Stimulated activated CD4-positive, alpha-beta T cell treated with anti-CD3 and anti-CD28 coated beads, TNF-alpha, amount 100 ng/mL, for 24 hours (primary cell): ENCODE measurements at places on chromosomes 3 and 15.

DNA sequence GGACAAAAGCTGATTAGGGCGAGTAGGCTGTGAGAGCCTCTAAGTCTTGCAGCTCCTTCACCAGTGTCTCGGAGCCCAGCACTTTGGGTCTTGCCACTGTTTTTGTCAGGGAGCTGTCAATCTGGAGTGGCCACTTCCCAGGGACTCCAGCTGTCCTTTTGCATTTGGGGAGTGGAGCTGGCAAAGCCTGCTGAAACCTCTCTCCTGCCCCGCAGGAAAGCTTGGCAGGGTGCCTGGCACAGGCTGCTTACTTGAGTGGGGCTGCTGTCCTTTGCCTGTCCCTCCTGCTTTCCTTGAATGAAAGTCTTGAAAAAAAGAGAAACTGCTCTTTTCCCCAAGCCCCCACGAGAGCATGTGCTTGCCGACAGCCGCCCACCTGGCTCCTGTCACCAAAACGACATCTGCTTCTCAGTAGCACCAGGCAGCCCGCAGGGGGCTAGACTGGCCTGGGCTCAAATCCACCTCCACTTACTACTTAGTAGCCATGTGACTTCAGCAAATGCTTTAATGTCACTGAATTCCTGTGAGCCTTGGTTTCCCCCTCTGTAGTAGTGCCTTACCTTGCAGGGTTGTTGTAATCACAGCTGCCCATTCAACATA, 13.7 kb downstream of the USP13 start:
- DNase-seq: no peak

DNA sequence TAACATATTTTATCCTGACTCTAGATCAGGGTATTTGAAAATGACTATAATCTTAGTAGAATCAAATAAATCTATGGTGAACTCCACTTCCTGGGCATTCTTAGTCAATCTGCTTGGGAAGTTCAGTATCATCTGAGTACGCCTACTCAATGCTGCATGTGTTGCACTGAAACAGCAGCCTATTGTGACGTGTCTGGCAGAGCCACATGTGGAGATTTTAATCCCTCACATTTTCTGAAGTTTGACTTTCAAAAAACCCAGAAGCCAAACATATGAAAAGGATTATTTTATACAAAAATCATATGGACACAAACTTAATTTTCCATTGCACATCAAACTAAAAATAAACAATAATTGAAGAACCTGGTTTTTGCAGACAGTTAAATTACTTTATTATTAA, 798.3 kb downstream of the ROBO1 start:
- no peak for DNase-seq

DNA sequence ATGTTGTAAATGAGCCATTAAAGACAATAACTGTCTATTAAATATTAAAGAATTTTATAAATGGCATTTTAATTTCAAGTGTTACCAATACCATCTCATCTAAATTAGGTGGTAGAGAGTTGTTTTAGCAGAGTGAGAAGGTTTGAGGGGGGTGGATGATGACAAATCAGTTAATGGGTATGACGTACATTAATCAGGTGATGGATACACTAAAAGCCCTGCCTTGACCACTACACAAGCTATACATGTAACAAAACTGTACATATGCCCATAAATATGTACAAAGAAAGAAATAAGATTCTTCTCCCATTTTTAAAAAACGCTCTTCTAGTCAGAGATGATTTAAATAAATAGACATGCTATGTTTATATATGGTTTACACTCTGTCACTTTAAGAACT, 40.0 kb downstream of the TAFA4 start:
- DNase-seq: no peak

DNA sequence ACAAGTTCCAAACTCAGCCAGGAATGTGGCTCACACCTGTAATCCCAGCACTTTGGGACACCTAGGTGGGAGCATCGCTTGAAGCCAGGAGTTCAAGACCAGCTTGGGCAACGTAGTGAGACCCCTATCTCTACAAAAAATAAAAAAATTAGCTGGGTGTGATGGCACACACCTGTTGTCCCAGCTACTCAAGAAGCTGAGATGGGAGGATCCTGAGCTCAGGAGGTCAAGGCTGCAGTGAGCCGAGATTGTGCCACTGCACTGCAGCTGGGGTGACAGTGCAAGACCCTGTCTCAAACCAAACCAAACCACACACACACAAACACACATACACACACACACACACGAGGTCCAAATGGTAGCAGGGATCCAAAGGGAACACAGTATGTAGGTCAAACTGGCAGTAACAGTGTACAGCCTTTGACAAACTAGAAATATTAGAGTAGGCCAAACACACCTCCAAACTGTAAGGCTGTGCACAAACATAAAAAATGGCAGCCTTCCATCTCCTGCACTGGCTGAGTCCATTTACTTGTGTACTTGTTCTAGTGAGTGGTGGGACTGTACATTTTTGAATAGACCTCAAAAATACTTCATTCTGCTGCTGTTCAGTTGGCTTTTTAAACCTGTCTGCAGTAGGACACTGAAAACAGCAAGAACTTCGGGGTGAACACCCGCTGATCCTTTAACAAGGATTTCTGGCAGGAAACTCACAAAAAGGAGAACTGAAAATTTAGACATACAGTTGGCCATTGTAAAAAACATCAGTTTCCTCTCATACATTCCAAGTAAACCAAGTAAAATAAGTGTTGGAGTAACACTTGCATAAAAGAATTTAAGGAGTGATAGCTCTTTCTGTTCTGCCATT, 33.6 kb downstream of the INTS14 start:
- no peak for DNase-seq

GRCh38 chr3:156631323-156631722, 43.1 kb upstream of the TIPARP start:
- DNase-seq: no peak

GRCh38 chr3:75012791-75013331, 398.4 kb upstream of the CNTN3 start:
- DNase-seq: no peak

GRCh38 chr3:101849714-101850245, 466 bp downstream of the NFKBIZ start:
- peak; percentile 49 for DNase-seq

DNA sequence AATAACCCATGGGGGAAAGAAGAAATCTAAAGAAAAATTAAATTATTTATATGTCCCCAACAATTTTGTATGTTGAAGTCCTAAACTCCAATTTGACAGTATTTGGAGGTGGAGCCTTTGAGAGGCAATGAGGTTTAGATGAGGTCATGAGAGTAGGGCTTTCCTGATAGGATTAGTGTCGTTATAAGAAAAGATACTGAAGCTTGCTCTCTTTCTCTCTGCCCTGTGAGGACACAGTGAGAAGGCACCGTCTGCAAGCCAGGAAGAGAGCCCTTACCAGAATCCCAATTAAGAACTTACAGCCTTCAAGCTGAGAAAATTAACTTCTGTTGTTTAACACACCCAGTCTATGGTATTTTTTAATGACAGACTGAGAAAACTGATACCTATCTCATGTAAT, 16.1 kb upstream of the OR5AC2 start:
- no peak for DNase-seq

GRCh38 chr15:74955796-74956647, 550 bp downstream of the RPP25 start:
- peak; percentile 47 for DNase-seq

DNA sequence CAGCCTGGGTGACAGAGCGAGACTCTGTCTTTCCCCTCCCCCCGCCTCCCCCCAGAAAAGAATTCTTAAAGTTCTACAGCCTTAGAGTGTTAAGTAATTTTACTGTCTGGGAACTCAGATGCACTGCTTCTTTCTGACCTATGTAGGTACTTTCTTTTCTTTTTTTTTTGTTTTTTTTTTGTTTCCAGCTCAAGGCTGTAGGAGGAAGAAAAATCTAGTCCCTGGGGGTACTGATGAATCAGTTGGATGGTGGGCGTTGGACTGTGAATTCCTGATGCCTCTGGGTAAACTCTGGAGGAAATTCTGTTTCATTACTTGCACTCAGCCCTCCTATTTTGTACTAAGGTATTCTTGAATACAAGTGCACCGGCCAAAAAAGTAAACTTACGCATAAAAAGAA, 10.8 kb downstream of the GHRL start:
- DNase-seq: no peak

GRCh38 chr3:174329321-174329720, 529.8 kb upstream of the NAALADL2 start:
- DNase-seq: no peak

DNA sequence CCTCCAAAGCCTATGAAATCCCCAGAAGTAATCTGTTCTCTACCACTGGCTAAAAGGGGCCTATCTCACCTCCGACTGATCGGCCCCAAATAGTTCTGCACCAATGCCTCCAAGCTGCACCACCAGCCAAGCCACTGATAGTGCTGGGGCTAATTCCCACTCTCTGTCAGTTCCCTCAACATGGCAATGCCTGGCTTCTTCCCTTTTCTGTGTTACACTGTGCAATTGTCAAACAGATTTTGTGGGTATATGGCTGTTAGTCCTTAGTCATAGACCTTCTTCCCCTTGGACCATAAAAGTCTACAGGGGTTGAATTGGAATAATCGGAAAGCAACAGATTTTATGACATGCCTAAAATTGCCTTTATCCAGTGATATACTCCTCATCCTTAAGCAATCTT, 9.3 kb upstream of the UBE2E2 start:
- DNase-seq: no peak

- no peak for DNase-seq
Observed at GRCh38 chr3:138768125-138768524, 66.6 kb downstream of the PIK3CB start.

- no peak for DNase-seq
Observed at GRCh38 chr3:152937234-152937633, 102.3 kb downstream of the P2RY1 start.

GRCh38 chr3:196054661-196055060, 27.2 kb downstream of the TFRC start:
- DNase-seq: no peak

- DNase-seq: no peak
Observed at GRCh38 chr3:58569287-58570001, 7.7 kb downstream of the FAM107A start.

DNA sequence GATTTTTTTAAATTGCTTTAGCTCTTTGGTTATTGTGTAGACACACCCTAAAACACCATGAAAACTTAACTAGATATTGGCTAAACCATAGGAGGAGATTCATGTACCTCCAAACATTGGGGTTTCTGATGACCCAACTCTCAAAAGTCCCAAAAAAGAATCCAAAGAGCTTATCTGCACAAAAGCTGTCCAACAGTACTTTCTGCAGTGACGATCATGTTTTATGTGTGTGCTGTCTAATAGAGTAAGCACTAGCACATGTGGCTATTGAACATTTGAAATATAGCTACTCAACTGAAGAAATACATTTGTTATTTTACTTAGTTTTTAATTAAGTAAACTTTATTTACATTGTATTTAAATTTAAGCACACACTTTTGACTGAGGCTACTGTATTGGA, 818.2 kb upstream of the LMCD1 start:
- no peak for DNase-seq

DNA sequence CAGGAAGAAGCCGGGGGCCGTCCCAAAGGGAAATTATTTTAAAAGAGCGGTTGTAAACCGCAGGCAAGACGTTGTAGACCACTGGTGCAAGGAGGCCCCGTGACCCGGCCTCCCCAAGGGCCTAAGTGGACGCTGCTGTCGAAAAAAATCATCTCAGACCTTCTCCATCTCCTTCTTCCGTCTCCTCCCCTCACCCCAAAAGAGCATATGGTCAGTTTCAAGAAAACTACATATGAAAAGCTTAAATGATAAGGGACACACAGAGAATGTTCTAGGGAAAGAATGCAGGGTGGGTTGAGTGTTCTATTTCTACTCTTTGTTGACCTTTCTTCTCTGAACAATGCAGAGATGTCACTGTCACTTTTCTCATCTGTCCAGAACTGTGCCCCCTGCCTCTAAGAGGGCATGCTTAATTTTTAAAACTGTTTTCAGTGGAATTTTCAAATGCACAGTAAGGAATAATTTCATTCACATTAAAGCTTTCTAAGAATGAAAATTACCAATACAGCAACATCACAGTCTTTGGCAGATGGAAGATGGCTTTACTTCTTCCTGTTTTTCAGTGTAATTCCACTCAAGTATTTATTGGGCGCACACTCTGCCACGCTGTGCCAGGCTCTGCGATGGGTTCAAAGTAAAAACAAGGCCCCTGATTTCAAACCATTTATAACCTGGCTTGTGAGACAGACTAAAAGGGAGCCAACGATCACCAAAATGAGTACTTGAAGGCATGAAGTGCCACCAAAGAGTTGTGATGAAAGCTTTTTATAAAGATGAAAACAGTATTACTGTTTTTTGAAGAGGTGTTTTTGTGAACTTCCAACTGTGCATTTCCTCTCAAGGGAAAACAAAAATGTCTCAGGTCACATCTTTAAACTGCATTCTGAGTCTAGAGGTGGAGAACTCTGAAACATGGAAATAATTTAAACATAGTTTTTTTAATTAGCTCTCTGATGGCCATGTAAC, 891 bp upstream of the TOP2B start:
- DNase-seq: no peak

GRCh38 chr3:47984075-47984728, 32.0 kb downstream of the MAP4 start:
- no peak for DNase-seq

GRCh38 chr3:78818161-78818985, 949.4 kb downstream of the ROBO1 start:
- DNase-seq: no peak
